Frontal cortex (tissue), 4 donors: ENCODE measurements at places on chromosomes 13 and 19.

GRCh38 chr19:23002690-23003422, at the start of gene ZNF728:
Gene ZNF728, minus strand, starts transcription at chr19:23003176. Its CDS starts 146 bp downstream, at chr19:23003030.
- peak; percentile 3 for DNase-seq

DNA sequence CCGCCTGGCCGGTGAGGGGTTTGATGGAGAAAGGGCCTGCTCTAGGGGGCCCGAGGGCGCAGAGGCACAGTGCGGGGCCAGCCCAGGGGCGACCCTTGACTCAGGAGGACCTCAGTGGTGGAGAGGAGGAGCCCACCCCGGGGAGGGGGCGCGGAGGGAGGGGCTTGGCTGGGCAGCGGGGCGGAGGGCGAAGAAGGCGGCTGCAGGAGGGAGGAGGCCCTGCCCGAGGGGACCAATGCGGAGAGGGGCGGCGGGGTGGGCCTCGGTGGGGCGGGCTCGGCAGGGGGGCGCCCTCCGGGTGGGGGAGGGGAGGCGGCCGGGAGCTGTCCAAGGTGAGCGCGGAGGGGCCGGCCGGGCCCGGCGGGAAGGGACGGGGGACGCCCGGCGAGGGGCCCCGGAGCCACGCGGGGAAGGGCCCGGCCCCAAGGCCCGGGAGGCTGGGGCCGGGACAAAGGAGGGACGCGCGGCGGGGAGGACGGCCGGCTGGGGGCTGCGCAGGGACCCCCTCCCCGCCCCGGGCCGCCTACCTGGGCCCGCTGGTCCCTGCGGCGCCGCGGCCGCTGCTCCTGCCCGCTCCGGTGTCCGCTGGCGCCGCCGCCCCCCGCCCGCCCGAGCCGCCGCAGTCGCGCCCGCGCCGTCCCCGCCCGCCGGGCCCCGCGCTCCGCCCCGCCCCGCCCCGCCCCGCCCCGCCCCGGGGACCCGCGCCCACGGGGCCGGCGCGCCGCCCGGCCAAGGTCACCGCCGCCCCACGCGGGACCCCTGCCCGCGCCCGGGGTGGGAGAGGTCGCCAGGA, at the start of gene DIRAS1:
Gene DIRAS1, minus strand, starts transcription at position 596 of the 793 bp plus-strand sequence. CDS start 3,566 bp downstream, outside the sequence.
- DNase-seq: peak; percentile 65

DNA sequence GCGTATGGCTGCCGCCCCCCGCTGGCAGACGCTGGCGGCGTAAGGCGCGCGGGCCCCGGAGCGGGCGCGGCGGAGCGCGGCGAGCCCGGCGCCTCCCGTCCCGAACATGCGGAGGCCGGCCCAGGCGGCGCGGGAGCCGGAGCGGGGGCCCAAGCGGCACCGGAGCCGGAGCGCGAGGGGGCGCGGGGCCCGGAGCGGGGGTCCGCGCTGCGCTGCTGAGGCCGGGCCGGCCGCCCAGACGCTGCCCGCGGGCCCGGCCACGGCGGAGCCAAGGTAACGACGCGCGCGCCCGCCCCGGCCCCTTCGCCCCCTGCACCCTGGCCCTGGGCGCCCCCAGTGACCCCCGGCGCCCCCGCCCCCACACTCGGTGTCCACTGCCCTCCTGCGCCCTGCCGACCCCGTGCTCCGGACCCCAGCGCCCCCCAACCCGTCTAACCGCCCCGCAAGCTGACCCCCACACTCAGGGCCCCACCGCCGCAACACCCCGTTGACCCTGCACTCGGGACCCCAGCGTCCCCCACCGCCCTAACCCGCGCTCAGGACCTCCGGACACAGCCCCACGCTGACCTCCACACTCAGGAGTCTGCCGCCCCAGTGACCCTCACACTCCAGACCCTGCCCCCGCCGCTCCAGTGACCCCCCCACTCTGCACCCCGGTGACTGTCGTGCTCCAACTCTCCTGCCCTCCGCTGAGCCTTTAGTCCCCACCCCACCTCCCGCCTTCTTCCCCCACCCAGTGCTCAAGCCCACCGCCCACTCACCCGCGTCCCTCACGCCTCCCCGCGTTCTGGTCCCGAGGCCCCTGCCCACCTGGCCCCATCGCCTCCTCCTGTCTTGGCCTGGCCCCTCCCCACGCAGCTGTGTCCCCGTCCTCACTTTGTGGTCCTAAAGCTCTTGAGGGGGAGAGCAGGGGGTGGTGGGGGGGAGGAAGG, at the start of gene CSNK1G2:
Gene CSNK1G2, plus strand, starts transcription at position 27 of the 932 bp plus-strand sequence. CDS start 28,601 bp downstream, outside the sequence.
- peak; percentile 52 for DNase-seq

GRCh38 chr19:18321734-18322102, 1.2 kb downstream of the LSM4 start:
- DNase-seq: no peak

DNA sequence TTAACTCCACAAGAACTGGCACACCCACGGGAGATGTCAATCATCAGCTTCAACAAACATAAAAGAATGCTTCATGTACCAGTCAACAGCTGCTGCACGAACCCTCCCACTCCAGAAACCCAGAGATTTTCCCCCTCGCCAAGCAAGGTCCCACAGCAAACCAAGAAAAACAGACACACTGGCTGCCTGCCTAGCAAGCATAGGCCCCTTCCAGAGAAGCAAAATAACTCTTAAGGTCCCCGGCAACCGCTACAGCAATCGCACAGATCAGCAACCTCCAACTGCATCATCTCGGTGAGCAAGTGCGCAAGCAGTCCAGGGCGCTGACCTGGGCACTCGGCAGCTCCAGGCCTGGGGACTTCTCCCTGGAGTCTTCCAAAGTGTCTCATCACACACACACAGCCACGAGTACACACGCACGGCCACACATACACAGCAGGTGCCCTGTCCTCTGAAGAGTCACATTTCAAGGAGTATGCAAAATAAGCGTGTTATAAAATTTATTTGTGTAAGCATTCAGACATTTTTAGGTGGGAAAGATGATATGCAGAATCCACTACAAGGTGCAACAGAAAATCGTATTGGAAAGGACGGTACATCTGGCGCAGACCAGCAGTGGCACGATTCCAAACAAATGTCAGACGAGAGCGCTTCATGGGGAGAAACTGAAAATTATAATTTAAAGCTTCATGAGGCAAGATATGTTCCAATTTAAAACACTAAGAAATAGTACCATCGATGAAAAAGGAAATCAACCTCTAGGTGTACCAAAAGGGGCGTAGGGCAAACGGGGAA, 125.0 kb downstream of the STK24 start:
- DNase-seq: no peak

- DNase-seq: peak; percentile 68
Observed at GRCh38 chr19:50969413-50969760, at the start of gene KLK6. Gene KLK6, minus strand, starts transcription at chr19:50969591. Its CDS starts 1,487 bp downstream, at chr19:50968104.

DNA sequence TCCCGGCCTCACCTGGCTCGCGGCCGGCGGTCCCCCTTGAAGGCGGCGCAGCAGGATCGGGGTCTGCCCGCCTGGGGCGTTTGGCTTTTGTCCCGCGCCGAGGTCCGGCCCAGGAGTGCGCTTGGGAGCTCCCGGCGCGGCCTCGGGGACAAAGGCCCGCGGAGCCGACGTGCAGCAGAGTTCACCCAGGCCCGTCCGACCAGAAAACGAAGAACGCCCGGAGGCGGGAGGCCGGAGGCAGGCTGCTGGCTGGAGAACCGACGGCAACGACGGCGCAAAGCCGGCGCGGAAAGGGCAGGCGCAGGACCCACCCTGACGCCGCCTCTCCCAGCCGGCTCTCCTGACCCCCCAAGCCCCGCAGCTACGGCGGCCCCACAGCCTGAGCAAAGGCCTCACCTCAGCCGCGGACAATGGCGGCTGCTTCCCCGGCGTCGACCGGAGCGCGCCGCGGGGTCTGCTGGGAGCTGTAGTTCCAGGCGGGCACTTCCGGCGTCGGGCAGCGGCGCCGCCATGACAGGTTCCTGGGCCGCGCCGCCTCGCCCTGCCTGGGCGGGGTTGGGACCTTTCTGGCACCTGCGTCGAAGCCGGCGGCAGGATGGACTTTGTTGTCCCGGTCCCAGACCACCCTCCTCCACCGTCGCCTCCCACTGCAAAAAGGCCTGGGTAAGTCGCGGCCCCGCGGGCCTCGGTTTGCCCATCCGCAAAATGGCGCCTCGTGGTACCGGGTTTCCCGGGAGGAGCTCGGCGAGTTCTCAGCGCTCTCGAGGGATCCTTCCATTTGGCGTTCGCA, at the start of gene ZNF606:
Gene ZNF606, minus strand, starts transcription at position 437 of the 790 bp plus-strand sequence. CDS start 1,501 bp downstream, outside the sequence.
- peak; percentile 95 for DNase-seq

DNA sequence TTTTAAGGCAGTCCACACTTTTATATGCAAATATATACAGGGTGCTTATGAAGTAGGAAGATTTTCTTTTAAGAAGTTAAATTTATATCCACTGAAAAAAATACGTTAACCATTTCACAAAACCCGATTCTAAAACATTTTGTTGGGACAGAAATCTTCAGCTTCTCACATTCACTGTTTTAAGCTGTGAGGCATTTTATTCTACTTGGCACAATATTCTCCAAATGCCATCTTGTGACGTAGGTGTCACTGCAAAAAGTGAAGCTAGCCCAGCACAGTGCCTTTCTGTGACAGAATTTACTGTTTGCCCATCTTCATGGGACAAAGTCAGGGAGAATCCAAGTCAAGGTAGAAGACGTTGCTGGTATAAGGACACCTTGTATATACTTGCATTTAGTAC, 94.5 kb upstream of the SLC15A1 start:
- no peak for DNase-seq

DNA sequence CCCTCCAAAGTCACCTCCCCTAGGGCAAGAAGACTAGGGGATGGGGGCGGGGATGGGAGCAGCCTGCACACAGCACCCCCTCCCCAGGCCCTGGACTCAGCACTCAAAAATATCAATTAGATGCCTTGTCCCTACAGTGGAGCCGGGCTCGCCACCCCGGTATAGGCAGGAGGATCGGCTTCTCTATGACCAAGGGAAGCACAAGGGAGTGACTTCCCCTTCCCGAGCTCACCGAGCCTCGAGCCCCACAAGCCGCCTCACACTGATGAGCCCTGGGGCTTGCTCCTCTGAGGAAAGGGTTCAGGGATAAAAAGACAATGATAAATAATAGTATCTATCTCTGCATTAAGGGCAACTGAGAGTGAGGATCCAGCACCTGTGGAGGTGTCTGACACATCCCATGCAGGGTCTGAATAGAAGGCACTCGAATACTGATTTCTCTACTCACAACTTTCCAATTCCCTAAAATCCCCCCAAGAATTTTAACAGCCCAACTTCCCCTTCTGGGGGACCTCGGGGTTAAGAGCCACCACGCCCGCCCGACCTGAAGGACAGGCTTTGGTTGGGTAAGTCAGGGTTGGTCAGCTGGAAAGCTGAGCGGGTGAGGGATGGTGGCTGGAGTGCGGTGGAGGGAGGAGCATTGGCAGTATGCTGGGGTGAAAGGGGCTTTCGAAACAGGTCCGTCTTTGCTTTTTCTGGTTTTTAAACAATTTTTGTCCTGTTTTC, 51.3 kb downstream of the STK24 start:
- DNase-seq: no peak

DNA sequence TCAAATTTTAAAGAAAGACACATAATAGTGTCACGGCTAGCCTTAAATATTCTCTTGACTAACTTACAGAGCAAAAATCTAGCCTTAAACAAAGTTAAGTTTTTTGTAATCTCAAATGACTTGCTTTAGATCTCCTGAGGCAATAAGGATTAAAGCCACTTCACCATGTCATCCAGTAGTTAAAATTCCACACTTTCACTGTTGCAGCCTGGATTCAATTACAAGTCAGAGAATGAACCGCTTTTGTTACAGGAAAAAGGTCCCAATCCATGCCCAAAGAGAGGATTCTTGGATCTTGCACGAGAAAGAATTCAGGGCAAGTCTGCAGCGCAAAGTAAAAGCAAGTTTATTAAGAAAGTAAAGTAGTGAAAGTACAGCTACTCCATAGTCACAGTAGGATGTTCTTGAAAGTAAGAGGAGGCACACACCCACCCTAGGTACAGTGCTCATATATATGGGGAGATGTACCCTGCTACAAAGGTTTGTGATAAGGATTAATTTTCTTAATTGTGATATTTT, 34.6 kb upstream of the CD177 start:
- DNase-seq: no peak

DNA sequence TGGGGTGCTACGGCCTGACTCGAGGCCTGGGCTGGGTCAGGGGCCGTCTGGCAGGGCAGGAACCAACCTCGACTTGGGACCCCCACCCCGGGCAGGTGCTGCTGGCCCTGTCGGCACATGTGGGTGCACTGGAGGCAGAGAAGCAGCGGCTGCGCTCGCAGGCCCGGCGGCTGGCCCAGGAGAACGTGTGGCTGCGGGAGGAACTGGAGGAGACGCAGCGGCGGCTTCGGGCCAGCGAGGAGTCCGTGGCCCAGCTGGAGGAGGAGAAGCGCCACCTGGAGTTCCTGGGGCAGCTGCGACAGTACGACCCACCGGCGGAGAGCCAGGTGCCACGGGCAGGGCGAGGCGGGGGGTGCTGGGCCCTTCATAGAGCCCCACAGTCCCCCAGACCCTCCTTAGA, 5.9 kb downstream of the KLC3 start:
- DNase-seq: no peak

DNA sequence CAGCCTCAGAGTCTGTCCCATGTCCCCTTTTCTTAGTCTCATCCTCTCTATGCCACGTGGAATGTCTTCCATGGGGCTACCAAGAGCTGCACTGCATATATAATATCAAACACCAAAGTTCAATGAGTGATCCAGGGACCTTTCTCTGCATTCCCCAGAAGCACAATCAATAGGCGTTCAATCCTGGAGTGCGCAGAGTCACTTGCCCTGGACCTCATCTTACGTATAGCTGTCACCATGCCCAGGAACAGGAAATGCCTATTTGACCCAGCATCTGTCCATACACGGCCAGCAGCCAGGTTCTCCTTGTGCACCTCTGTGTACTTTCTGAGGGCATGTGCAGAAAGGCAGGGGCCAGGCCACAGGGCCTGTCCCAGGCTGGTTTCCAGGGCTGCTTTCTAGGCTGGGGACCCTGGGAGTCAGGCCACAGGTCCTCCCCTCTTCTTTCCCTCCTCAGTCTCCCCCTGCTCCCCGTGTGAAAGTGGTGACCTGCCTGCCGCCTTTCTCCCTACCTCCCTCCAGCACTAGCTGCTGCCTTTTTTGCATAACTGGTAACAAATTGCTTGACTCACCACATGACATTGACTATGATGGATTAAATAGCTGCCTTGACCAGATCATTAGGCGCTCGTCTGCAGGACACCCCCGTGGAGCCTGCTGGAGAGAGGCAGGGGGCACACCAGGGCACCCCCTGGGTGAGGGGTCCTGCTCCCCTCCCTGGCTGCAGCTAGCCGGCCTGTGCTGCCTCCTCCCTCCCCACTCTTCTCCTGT, 222.0 kb downstream of the ZNF536 start:
- DNase-seq: no peak

DNA sequence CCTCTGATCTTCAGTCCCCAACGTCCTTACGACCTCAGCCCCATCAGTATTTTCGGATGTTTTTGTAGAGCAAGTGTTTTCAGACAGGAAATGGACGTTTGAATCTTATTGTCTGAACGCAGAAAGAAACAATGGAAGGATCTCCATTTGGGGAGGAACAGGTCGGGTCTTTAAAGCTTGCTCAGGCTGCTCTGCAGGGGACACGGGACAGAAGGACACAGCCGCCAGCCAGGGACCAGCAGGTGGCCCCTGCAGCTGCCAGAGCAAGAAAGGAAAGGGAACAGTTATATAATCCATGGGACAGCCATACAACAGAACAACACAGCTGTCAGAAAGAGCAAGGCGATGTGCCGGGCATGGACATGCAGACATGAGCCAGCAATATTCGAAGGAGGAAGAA, 18.5 kb upstream of the IGLON5 start:
- DNase-seq: no peak

DNA sequence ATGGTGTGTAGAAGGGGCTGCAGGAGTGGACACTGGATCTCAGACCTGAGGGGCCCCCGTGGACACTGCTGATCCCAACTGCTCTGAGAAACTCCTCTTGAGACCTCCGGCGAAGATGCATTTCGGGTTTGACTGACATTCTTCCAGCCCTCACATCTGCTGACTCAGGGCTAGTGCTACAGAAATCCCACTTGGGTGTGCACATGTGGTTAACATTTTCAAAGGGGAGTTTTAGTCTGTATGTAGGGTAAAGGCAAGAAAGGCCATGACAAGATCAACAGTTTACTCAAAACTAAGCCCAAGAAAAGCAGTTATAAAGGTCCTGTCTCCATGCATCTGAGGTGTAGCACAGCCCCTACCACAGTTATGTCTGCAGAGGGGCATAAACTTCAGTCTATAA, 31.2 kb downstream of the DLEU7 start:
- no peak for DNase-seq
